IMR-90 (cell line): ENCODE measurements at places on chromosomes 2 and 18. TPM values are rescaled to one million over a fixed set of nuclear protein-coding genes. Genes with fewer than 3 reads are reported as not detected.

Gene CRYGC
- total RNA-seq = not detected in 2 replicates

Gene PDE1A
- total RNA-seq = 0.83 and 0.90 TPM in 2 replicates

Gene HOXD13
- not detected in 2 replicates for total RNA-seq

Gene NAT8
- total RNA-seq = not detected in 2 replicates

Gene C2orf15
- under 0.01 TPM in 1 of 2 replicates, not detected in the other for total RNA-seq

Gene WNT6
- not detected in 2 replicates for total RNA-seq

Gene SLC40A1
- 3.9 and 5.0 TPM in 2 replicates for total RNA-seq

Gene SRD5A2
- total RNA-seq = not detected in 2 replicates

Gene RESP18
- not detected in 2 replicates for total RNA-seq

Gene REG3G
- total RNA-seq = not detected in 2 replicates
